NCI-H1436 treated with DMSO at 0.1 percent for 48 hours (cell line): ENCODE measurements at places on chromosomes 6 and 20.

- no peak for DNase-seq
These were observed 96.4 kb downstream of the TULP4 start for GRCh38 chr6:158408552-158409130.

DNA sequence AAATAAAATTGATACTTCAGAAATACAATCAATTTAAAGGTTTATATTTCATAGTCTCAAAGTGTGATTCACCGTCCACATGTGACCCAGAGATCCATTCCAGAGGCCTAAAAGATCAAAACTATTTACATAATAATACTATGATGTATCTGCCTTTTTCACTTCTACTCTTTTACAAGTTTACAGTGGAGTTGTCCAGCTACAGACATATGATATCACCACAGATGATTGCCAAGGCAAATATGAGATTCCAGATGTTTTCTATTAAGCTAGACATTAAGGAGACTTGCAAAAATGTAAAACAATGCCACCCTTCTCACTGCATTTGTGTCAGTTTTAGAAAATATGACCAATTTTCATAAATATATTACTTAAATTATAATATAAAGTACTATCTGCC, 443.7 kb downstream of the GJA1 start:
- DNase-seq: no peak

DNA sequence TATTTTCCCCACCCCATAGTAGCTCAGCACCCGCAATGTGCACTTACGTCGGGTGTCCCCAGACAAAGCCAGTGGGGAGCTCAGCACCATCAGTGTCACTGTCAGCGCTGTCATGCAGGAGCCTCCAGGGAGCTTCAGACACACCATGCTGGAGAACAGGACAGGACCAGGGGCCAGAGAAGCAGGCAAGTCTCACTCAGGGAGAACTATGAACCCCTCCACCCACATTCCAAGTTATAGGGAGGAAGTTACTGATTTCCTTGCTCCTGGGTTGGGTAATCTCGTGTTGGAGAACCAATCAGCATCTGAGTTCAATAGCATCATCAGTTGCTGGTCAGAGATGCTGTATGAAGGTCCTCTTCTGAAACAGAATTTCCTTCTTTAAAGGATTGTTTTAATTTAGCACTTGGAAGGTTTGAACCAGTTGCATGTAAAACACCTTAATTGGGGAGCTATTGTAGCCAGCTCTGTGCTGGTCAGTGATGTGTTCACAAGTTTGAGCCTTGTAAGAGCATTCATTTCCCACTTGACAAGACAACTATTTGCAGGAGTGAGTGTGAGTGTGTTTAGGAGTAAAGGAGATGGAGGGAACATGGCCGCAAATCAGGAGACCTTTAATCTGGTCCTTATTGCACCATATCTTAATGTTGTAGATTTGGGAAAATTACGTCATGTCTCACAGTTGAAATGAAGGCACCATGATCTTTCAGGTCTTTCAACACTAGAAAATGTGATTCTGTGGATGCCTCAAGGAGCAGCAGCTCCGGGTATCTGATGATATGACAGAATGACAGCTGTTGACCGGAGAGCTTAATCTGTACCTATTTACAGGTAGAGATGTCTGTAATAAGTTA, at the start of gene HLA-DRB1:
Gene HLA-DRB1, minus strand, starts transcription at position 253 of the 854 bp plus-strand sequence. Its CDS starts 106 bp downstream, at position 147.
- DNase-seq: no peak

GRCh38 chr6:170074435-170074834, 216.4 kb downstream of the DLL1 start:
- no peak for DNase-seq

- no peak for DNase-seq
These were observed 72.4 kb upstream of the BACH2 start for GRCh38 chr6:90369024-90369519.

- DNase-seq: no peak
These were observed 236.6 kb upstream of the FAM83B start for GRCh38 chr6:54609981-54610380.
